Endothelial cell (in vitro differentiated cells): ENCODE measurements at places on chromosomes 3 and 15.

GRCh38 chr3:157786618-157787017 is 283.4 kb upstream of the VEPH1 start:
- H3K4me1 ChIP-seq, result no peaks in the 10 kb centered on the region
- H3K4me3 ChIP-seq, result no peak overlapping the region
- H3K27ac ChIP-seq, result no peak overlapping the region
- peaks cover 2% of the 10 kb centered on the region for H3K27me3 ChIP-seq

DNA sequence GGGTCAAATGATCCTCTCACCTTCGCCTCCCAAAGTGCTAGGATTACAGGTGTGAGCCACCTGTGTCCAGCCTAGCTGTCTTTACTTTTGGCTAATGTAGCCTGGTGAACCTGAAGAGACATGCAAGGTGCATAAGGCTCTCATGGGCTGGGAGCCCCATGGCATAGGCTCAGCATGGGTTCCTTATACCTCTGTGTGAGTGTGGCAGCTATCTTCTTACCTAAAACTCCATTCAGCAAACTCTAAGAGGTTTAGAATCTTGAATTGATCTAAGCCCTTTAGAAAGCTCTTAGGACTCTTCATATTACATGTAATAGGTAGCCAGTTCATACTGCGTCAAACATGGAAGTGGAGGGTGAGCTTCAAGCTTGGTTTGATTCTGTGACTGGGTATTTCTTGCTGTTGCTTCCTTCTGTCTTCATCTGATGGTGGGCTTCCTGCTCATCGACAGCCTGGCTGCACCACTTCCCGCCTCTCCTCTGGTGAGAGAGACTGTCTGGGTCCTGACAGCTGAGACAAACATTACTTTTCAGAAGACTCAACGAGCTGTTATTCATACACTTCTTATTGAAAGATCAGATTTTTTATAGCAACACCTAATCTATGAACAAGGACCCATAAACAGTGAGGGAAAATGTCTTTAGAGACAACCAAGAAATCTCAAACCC is 19.2 kb upstream of the TKT start:
- no peaks in the 10 kb centered on the region for H3K27me3 ChIP-seq
- H3K4me1 ChIP-seq, result peaks cover 6% of the 10 kb centered on the region
- DNase-seq, result no peak
- no peak overlapping the region for H3K27ac ChIP-seq

GRCh38 chr3:11820531-11821041 is 26.1 kb downstream of the TAMM41 start:
- H3K4me3 ChIP-seq, result no peak overlapping the region
- H3K27me3 ChIP-seq, result no peaks in the 10 kb centered on the region
- H3K4me1 ChIP-seq, result no peaks in the 10 kb centered on the region
- no peak for DNase-seq

GRCh38 chr15:39896846-39897245 is 23.2 kb downstream of the GPR176 start:
- no peak for DNase-seq
- H3K4me3 ChIP-seq, result no peak overlapping the region
- H3K27ac ChIP-seq, result no peak overlapping the region
- peaks cover 1% of the 10 kb centered on the region for H3K27me3 ChIP-seq

DNA sequence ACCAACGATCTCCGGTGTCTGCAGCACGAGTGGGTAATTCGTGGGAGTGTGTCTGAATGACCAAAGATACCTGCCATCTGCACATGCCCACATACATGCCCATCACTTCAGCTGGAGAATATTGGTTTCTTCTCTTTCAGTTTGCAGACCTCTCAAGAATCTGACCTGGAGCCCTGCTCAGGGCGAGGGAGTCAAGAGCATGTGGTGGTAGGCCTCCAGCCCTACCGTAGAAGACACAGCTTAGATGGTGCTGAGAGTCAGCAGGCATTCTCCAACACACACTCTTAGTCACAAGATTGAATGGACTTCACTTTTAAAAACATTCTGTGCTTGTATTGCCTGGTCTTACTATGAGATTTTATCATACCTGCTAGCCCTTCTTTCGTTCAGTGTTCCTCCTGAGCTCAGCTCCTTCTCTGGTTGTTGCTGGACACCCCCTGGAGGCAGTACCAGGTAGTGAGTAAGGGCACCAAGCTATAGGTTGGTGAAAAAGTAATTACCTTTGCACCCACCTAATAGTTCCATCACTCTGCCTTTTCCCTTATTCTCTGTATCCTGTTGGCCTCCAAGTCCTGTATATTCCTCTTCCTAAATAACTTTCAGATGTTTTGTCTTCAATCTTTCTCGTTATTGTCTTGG is 252.0 kb downstream of the CACNA2D3 start:
- DNase-seq, result peak; percentile 39
- no peaks in the 10 kb centered on the region for H3K4me1 ChIP-seq
- no peaks in the 10 kb centered on the region for H3K36me3 ChIP-seq
- H3K4me3 ChIP-seq, result no peak overlapping the region
- H3K27ac ChIP-seq, result no peak overlapping the region
- no peaks in the 10 kb centered on the region for H3K27me3 ChIP-seq

- peaks cover 12% of the 10 kb centered on the region for H3K4me1 ChIP-seq
- peaks cover 14% of the 10 kb centered on the region for H3K27me3 ChIP-seq
- no peak overlapping the region for H3K4me3 ChIP-seq
- H3K27ac ChIP-seq, result no peak overlapping the region
- H3K36me3 ChIP-seq, result no peaks in the 10 kb centered on the region
These were observed 4.1 kb upstream of the ALDH1L1 start for GRCh38 chr3:126184465-126185000.

- DNase-seq, result no peak
- no peak overlapping the region for H3K27ac ChIP-seq
- no peak overlapping the region for H3K4me3 ChIP-seq
- no peaks in the 10 kb centered on the region for H3K36me3 ChIP-seq
- H3K27me3 ChIP-seq, result no peaks in the 10 kb centered on the region
These were observed 57.9 kb downstream of the RLBP1 start for GRCh38 chr15:89163271-89164055.

DNA sequence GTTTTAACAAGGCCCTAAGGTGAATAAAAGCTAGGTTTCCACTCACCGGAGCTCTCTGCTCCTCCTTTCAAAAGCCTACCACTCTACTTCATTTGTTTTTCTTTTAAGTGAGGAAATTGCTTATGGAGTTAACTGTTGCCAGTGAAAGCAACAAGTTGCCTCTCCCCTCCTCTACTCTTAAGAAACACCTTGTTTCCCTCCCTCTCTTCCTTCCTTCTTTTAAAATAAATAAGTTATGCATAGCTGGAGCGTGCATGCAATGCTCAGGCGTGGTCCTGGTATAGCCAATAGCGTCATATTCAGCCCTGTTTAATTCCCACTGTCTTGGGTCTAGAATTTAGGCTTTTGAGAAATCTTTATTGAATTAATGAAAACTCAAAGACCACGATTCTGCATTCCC is 101.1 kb upstream of the IGF1R start:
- H3K36me3 ChIP-seq, result no peaks in the 10 kb centered on the region
- H3K4me3 ChIP-seq, result peak overlapping the region; percentile 86
- peaks cover 4% of the 10 kb centered on the region for H3K4me1 ChIP-seq

DNA sequence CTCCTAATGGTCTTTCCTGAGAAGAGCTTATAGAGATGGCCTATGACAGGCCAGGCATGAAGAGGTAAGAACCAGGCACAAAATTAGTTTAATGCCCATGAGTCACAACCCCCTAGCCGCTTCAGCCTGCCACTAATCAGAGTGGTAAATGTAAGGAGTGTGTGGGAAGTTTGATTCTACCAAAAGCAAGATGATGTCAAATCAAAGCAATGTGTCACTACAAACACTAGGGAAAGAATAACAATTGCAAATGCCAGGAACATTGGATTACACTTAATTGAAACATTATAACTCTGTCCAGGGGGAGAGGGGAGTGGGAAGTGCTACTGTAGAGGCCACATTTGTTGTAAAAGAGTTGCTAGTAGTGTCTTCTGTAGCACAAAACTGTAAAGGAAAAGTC is 596.6 kb upstream of the AGTR1 start:
- DNase-seq, result no peak
- H3K4me3 ChIP-seq, result no peak overlapping the region
- H3K4me1 ChIP-seq, result no peaks in the 10 kb centered on the region
- H3K27me3 ChIP-seq, result no peaks in the 10 kb centered on the region
- no peak overlapping the region for H3K27ac ChIP-seq

DNA sequence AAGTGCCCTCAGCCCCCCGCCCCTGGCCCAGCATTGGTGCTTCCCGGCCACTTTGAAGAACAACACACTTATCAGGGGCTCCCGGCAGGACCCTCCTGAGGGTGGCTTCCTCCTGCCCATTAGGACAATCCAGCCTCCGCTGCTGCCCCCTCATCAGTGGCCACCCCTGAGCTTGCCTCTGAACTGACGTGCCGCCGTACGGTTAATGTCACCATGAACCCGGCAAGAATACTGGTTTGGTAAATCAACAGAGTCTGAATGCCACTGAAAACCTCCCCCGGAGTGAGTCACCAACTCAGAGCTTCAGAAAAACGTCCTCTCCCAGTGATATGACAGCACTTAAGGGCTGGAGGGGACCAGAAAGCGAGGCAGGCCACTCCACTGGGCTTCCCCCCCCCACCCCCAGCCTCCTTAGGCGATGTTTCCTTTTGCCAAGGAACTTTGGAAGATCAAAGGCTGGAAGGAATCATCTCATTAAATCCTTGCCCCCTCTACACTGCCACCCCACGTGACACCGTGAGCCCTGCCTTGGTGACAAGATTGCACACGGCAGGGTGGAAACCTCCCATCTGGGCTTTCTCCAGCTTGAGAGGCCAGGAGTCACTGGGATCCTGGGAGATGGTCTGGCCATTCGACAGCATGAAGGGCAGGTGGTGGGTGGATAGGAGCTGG is 142.1 kb downstream of the NUP210 start:
- H3K4me3 ChIP-seq, result no peak overlapping the region
- peaks cover 2% of the 10 kb centered on the region for H3K27me3 ChIP-seq
- H3K4me1 ChIP-seq, result peaks cover 40% of the 10 kb centered on the region
- H3K36me3 ChIP-seq, result no peaks in the 10 kb centered on the region
- DNase-seq, result no peak

GRCh38 chr15:77986891-77987764 is 90.4 kb downstream of the TBC1D2B start:
- H3K27ac ChIP-seq, result no peak overlapping the region
- peaks cover 11% of the 10 kb centered on the region for H3K27me3 ChIP-seq
- H3K4me3 ChIP-seq, result no peak overlapping the region

DNA sequence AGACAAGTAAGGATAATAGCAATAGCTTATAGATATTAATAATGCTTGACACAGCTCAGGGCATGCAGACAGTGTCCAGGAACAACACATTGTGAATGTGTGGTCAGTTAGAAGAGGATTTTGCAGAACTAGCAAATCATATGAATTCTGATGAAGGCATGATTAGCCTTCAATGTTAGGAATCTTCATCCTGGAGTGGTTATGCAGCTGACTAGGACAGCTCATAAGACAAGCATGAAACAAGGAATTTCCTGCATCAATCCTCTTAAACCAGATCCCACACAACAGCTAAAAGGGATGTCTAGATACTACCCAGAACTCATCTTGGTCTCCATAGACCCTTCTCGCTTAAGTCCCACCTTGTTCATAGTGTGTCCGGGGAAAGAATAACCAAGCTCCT is 499.0 kb upstream of the ATP11B start:
- H3K4me1 ChIP-seq, result no peaks in the 10 kb centered on the region
- H3K4me3 ChIP-seq, result no peak overlapping the region
- H3K36me3 ChIP-seq, result no peaks in the 10 kb centered on the region
- H3K27ac ChIP-seq, result no peak overlapping the region

DNA sequence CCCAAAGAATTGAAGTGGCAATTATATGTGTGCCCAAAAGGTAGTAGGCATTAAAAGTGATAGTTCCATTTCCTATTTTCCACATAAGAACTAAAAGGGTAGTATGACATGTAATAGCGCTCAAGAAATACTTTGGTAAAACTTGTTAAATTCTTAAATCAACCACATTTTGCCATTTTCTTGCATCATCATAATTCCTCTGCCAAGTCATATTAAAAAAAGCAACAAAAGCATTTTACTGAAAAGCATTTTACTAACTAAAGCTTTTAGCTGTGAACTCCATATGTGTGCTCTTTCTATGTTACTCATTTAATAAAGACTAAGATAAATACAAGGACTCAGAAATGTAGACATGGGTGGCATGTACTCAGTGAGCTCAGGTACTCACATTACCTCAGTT is 70.1 kb downstream of the GPR160 start:
- H3K27me3 ChIP-seq, result no peaks in the 10 kb centered on the region
- DNase-seq, result no peak
- peaks cover 19% of the 10 kb centered on the region for H3K4me1 ChIP-seq
- H3K27ac ChIP-seq, result peak overlapping the region; percentile 78
- H3K36me3 ChIP-seq, result peaks cover 25% of the 10 kb centered on the region
- no peak overlapping the region for H3K4me3 ChIP-seq

- no peak overlapping the region for H3K27ac ChIP-seq
- no peak for DNase-seq
- no peak overlapping the region for H3K4me3 ChIP-seq
These were observed 116.1 kb upstream of the IL12A start for GRCh38 chr3:159872374-159873109.

DNA sequence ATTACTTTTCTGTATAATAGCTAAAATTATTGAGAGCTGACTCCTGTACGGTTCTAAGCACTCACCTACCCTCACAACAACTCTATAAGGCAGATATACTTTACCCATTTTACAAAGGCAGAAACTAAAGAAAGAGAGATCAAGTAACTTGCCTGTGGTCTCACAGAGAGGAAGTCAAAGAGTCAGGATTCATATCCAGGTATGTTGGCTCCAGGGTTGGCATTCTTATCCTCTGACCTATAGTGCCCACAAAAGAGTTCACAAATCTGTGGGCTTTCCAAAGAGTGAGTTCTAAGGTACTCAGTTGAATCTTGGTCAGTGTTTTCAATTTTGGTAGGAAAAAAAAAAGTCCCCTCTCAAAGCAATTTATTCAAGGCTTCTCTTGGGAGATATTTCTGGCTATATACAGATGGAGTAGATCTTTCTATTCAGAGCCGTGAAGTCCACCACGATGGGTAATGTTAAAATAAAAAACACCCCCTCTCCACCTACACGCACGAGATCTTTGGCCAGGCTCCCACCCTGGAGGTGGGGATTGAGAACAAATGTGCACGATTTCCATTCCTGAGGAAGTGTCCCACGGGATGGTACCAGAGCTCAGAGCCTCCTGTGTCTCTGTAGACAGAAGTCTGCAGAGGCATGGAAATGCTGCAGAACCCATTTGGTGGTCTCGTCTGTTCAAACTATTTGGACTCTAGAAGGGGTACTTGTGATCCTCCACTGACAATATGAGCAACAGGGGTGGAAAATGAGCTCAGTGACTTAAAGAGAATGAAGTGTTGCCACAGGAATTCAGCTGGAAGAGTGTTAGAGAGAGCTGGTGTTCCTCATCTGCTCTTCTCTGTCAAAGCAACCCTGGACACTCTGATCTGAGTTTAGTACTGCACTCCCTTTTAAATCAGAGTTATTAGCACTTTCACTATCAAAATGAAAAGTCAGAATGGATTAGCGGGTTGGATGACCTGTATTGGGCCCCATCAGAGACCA is 212.1 kb upstream of the EIF1B start:
- no peaks in the 10 kb centered on the region for H3K4me1 ChIP-seq
- no peak for DNase-seq

DNA sequence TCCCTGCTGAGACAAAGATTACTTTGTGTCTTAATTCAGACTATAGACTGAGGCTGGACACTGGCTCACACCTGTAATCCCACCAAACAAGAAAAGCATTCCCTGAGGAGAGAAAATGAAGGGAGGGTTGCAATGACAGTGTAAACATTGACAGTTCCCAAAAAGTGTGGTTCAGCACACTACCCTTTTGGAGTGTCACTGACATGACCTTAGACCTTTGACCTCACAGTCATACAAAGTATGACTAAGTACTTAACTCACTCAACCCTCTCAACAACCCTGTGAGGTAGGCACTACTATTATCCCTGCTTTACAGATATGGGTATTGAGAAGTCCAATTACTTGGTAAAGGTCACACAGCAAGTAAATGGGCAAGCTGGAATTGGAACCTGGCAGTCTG is 341.7 kb downstream of the LRRC3B start:
- no peak for DNase-seq
- no peak overlapping the region for H3K4me3 ChIP-seq
- no peaks in the 10 kb centered on the region for H3K4me1 ChIP-seq
- H3K36me3 ChIP-seq, result no peaks in the 10 kb centered on the region
- no peaks in the 10 kb centered on the region for H3K27me3 ChIP-seq
- H3K27ac ChIP-seq, result no peak overlapping the region
